Gastrocnemius medialis (tissue), 4 donors: ENCODE measurements at places on chromosomes 5 and 9.

DNA sequence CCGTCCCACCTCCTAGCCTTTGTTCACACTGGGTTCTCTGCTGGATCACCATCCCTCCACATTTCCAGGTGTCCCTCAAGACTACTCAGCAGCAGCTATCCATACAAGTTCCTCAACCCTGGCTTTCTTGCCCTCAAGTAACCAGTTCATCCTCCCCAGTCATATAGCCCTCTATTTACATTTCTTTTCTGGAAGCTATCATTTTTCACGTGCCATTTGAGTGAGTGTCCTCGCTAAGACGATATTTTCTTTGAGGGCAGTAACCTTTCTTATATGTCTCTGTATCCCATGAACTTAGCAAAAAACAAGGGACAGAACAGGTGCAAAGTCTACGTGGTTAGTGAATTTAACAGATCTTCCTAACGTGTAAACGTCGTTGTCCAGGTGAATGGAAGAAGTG, 29.6 kb upstream of the KCNMB1 start:
- no peak for DNase-seq

DNA sequence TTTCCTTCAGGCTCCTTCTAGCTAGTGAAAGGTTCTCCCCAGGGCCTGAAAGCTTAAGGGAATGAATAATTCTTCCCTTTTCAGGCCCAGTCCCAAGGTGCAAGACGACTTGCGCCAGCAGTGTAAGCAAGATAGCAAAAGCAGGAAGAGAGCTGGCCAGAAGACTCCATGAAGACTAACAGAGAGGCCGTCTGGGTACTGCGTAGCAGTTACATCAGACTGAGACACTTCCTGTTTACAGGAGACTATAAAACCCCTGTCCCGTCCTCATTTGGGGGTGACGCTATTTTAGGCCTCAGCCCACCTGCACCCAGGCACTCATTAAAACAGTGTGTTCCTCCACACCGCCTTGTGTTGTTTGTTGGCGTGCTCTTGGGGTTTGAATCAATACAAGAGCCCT, 90.7 kb upstream of the MOCS2 start:
- DNase-seq, result no peak

GRCh38 chr9:86966852-86967511, 19.7 kb upstream of the GAS1 start:
- DNase-seq, result no peak

GRCh38 chr9:16775330-16775729, 95.1 kb downstream of the BNC2 start:
- DNase-seq, result no peak

DNA sequence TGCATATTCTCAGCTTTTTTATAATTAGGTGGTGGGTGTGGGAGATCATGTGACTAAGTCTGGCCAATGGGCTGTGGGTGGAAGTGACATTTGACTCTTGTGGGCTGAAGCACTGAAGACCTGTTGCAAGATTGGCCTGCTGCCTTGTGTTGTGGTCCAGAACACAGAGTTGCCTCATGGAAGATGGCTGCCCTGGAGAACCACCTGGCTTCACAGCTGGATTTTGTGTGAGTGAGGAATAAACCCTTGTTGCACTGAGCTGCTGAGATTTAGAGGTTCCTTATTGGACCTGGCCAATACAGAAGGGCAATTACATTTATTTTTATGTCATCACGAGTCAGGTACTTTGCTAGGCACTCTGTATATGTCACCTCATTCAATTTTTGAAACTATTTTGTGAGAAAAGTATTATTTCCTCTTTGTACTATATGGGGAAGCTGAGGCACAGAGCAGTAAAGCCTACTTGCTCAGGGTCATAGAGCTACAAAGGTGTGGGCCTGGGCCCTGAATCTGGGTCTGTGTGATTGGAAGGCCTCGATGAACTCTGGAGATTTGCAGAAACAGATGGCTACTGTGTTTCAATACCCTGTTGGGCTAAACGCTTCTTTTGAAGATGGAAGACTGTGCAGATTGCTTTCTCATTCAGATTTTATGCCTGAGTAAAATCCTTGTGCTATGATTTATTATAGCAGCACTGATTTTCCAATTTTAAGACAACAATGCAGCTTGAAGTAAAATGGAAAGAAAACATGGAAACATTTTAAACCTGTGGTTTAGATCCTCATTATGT, 71.2 kb upstream of the TBC1D2 start:
- DNase-seq, result no peak

DNA sequence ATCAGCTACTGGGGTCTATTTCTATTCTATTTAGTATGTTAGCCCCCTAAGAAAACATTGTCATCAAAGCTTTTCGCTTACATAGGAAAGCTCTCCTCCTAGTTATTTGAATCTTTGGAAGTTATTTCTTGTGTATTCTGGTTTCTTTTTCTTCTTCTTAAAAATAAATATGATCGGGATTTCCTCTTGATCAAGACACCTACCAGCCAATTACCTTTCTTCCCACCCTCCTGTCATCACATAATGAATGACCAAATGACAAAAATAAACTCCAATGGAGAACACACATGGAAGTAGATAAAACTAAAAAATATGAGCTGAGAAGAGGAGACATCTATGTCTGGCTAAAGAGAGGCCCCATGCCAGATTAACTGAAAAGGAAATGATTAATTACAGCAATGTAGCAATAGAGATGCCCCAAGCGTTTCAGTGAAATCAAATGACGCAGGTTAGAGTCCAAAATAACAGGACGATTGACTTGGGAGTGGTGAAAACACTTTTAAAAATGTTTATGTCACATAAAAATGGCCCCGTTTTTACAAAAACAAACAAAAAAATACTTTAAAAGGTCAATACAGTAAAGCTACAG, 59.5 kb upstream of the PCSK1 start:
- no peak for DNase-seq

DNA sequence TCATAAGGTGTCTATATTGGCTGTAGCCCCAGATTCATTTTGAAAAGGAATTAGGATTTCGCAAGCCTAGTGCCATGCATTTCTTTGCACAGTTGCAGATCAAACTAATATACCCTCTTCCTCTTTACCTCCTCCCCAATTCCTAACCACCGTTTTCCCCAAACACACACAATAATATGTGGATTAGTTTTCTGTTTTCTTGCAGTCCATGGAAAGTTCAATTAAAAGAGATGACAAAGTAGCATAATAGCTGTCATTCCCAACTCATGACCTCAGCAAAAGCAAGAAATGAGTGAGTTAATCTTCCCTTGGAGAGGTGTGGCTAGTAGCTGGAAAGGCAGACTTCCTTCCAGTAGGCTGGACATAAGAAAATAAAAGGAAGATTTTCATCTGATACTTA, 349.1 kb downstream of the TMEM232 start:
- no peak for DNase-seq

GRCh38 chr9:4603830-4604229, 58.3 kb upstream of the PLPP6 start:
- DNase-seq, result no peak

DNA sequence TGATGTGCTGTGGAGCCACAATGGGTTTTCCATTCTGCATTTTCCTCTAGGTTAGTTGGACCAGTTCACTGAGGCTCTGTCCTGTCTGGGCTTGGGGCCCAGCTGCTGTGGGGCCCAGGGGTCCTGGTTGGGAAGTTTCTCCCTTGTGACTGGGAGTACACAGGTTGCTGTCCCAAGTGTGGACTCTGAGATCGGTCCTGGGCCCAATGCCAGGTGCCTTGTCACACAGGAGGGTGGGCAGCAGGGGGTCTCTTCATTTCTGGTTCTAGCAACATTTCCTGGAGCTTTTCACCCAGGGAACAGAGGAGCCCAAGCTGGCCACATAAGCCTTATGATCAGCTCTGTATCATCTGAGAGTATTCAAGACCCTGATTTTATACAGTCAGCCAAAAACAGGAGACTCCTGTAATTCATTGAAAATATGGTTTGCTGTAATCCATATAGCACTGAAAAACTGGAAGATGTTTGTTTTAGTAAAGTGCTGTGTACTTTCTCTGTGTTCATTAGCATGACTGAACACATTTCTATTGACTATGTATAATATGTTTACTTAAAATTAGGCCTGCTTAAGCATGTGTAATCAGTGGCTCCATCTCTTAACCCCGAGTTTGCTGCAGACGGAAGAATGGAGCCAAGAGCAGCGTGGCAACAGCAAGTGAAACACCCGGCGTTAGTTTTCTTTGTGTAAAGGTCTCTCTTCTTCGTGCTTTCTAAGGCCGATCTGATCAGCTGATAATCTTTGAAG, 62.5 kb downstream of the MVB12B start:
- no peak for DNase-seq

DNA sequence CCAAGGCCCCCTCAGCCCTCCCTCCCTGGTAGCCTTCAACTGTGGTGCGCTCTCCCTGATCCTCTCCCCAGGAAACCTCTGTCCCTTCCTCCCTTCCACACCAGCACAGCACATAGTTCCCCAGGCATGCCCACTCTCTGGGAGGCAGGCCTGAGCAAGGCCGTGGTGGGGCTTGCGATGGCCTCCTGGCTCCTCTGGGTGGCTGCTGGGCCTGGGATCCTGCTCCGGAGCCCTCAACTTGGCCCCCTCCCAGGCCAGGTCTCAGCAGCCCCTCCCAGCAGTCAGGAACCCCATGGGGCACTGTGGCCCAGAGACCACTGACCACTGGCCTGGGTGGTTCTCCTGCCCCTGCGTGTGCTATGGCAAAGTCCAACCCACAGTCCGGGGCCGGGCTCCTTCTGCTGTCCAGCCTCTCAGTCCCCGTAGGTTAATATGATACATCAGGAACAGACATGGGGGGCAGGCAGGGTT, 125.8 kb downstream of the ZNF354C start:
- no peak for DNase-seq

DNA sequence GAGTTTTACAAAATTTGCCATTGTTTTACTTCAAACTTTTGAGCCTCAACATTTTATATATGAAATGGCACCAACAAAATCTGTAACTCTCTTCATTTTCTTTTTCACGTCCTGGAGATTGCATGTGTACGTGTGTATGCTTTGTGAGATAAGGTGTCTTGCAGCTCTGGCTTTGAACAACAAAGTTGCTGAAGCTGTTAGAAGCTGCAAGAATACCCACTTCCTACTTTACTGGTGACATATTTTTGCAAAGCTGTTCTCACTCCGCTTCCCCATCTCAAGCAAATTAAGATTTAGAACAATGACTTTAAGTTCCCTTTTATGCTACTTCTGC, 41.8 kb downstream of the FYB1 start:
- DNase-seq, result no peak

DNA sequence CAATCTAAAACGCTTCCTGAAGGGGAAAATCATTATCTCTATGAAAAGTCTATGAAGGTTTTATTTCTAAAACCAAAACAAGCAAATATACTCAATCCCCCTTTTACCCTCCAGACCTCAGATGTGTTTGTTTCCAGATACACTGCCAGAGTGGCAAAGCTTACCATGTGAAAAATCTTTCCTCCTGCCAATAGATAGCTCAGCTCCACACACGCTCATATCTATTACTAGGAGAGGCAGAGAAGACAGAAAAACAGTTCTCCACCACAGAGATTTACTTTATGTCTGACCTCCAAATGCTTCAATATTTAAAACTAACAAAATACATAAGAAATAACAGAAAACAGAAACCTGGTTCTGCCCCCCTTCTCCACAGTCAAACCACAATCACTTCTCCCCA, 7.0 kb downstream of the IRX2 start:
- DNase-seq, result no peak

DNA sequence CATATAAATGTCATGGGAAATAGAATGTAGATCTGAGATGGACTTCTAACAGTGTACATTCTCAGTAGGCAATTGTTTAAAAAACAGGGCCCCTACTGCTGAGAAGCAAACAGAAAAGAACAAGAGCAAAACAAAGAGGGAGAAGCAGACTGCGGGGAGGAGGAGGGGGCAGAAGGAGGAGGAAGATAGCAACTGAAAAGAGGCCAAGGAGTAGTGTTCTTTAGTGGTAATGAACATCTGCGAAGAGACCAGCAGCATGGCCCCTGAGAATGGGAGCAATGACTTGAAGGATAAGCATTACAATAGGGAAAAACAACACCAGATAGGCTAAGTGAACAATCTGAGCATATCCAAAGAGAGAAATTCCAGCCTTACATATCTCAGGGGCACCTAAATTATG, 36.8 kb downstream of the HAPLN1 start:
- no peak for DNase-seq

DNA sequence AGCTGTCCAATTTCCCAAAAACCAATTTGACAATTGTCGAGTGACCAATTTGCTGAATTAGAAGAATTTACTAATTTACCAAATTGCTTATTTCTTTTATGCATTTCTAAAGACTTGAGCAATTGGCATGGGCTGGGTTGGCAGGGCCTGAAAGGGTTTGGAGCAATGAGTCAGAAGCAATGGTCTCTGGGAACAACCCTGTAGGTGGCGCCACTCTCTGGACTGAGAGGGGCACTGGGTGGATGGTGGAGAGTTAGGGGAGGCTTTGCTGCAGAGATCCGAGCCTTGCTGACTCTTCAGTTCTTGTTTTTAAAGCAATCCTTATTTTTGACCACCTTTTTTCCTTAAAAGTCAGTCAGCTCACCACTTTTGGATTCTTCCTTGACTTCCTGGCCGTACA, 71.5 kb upstream of the RPS23 start:
- DNase-seq, result no peak

GRCh38 chr5:2754581-2755075, 3.2 kb upstream of the IRX2 start:
- no peak for DNase-seq

GRCh38 chr9:83259558-83259957, 196.6 kb upstream of the RASEF start:
- no peak for DNase-seq

DNA sequence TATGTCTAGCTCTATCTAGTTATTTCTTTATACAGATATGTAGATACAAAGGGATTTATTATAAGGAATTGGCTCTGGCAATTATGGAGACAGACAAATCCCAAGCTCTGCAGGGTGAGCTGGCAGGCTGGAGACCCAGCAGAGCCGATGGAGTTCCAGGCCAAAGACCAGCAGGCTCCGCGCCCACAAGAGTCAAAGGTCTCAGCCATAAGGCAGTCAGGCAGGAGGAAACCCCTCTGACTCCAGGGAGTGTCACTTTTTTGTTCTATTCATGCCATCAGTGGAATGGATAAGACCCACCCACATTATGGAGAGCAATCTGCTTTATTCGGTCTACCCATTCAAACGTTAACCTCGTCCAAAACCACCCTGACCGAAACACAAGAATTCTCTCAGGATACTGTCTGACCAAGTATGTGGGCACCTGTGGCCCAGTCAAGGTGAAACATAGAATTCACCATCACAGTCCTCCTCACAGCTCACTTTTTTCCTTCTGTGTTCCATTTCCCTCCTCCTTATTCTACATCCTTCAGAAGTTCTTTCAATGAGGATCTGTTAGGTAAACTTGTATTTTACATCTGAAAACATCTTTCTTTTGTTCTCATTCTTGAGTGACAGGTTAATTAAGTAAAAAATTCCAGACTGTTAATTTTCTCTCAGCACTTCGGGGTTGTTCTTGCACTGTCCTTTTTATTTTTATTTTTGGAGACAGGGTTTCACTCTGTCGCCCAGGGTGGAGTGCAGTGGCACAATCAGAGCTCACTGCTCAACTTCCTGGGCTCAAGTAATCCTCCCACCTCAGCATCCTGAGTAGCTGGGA, 21.2 kb downstream of the RNF130 start:
- DNase-seq, result no peak

- DNase-seq, result no peak
These were observed 67.4 kb downstream of the CHSY3 start for GRCh38 chr5:129971714-129972113.
